Esophagus muscularis mucosa (tissue), 4 donors: ENCODE measurements at places on chromosomes 5 and 9. TPM values are rescaled to one million over a fixed set of nuclear protein-coding genes. Genes with fewer than 3 reads are reported as not detected.

FOXD4 gene
- 0.40 TPM for total RNA-seq

CDH9 gene
- total RNA-seq: 0.33 TPM

BHMT2 gene
- 105 TPM for total RNA-seq

FOXD4L4 gene
- total RNA-seq: not detected

GFPT2 gene
- total RNA-seq: 32.0 TPM

SLIT3 gene
- 41.1 TPM for total RNA-seq

DNA sequence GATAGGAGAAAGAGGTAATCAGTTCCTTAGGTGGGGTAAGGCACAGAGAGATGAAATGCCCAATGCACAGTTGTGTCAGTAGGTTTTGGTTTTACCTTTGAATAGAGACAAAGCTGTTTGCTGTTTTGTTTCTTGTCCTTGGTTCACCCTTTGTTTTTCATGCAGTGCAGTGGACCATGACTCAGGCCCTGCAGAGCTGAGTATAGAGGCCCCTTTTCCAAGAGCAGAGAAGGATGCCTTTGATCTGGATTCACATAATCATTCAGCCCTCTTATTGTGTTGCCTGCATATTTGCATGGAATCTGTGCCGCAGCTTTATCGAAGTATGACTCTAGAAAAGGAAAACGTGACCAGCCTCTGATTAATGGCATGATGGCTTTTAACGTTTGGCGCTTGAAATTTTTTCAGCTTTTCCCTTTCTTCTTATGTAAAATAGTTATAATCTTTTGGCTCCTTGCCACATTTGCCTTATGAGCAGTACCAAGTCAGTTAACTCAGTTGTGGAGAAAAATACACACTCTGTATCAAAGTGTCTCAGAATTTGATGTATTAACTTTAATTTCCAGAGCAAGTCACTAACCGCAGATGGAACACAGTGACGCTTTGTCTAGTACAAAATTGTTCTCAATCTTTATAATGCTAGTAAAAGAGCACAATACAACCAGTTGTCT is 197.6 kb downstream of the KDM4C start:
- DNase-seq: no peak

- DNase-seq: no peak
These were observed 15.9 kb downstream of the SPDL1 start for GRCh38 chr5:169599451-169599850.

DNA sequence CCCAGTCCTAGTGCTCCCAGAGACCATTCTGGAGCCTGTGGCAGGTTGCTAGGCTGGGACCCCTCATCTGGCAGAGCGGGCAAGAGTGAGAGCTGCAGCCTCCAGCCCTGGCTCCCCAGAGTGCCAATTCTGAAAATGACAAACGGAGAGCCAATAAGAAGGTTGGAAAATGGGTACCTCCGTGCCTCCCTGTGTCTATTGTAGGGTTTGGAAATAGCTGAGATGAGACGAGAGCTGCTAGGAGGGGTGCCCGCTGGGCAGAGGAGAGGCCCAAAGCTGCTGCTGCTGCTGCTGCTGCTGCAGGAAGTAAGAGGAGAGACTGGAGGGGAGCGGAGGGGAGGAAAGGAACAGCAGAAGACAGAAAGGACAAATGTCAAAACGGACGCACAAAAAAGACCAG is 36.0 kb upstream of the FUBP3 start:
- DNase-seq: no peak

DNA sequence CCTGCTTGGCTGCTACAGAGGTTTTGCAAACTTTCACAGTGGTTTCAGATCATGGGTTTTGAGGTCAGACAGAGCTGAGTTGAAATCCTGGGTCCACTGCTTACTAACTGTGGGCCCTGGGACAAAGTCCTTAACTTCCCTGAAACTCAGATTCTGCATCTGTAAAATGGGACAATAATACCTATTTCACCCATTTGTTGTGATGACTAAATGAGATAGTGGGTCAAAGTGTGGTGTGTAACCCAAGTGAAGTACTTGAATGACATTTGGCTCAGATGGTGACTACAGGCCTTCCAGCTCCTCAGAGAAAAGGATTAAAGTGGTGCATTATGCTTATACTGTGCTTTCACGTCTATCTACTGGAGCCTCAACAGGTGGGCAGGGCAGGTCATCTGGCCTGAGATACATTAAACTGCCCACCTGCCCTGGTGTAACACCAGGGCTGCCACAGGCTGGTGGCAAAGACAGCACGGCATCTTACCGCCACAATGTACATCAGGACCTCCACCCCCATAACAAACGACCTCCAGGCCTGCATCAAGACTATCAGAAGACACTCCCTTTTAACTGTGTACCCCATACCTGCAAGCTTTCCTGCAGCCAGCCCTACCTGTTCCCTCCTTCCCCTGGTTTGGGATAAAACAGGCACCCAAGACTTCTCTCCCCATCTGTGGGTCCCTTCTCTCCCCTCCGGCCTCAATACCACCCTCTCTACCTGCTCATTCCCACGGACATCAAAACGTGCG is 846 bp upstream of the TRAF1 start:
- no peak for DNase-seq

DNA sequence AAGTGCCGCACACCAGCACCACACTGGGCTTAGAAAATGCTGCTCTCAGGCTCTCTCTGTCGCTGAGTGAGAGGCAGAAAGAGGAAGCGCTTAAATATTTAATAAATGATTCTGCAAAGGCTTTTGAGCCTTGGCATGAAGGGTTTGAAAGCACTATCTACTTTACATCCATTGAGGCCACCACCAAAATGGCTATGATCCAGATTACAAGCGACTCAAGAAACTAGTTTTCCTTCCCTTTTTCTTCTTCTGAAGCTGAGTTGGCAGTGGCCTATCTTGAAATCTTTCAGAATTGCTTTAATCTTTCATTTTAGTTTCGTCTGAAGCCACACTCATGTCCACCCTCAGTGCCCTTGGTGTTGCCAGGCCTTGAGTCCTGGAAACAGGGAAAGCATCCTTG is 59.5 kb downstream of the EBF1 start:
- DNase-seq: no peak

- no peak for DNase-seq
These were observed 1057.0 kb upstream of the DMAC1 start for GRCh38 chr9:8856396-8857067.

GRCh38 chr5:109452661-109453060 is 42.9 kb upstream of the PJA2 start:
- DNase-seq: no peak

DNA sequence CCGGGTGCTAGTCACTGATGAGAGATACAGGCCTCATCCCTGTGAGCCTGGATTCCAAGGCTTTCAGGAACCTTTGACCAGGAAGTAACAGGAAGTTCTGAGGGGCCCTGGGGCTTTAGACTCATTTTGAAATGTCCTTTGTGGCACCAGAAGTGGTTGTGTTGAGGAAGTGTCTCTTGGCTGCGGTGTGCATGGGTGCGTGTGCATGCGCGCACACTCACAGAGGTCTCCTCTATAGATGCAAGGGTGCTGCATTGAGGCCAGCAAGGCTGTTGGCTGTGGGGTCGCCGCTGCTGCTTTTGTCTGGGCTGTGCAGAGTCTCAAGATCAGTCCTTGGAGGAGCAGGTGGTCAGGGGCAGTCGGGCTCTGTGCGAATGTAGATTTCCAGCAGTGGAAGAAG is 7.6 kb downstream of the RAB24 start:
- DNase-seq: no peak

GRCh38 chr9:95822015-95822414 is 53.5 kb upstream of the ERCC6L2 start:
- DNase-seq: no peak

DNA sequence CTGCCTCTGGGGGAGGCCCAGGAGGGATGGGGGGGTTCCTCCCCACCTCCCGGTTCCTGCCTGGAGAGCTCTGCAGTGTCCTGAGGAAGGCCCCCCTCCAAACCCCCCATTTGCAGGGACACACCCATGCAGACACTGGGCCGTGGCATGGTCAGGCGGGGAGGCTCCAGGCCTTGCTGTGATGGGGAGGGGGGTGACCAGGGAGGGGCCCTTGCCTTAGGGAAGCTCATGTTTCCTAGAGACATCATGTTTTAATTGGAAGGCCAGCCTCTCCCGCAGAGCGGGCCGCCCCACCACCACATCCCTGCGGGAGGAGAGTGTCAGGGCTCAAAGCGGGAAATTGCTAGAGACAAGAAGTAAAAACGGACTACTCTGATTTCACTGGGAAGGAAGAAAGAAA is 12.0 kb downstream of the PRRX2 start:
- no peak for DNase-seq

GRCh38 chr9:89430995-89431394 is 66.9 kb downstream of the SEMA4D start:
- no peak for DNase-seq

DNA sequence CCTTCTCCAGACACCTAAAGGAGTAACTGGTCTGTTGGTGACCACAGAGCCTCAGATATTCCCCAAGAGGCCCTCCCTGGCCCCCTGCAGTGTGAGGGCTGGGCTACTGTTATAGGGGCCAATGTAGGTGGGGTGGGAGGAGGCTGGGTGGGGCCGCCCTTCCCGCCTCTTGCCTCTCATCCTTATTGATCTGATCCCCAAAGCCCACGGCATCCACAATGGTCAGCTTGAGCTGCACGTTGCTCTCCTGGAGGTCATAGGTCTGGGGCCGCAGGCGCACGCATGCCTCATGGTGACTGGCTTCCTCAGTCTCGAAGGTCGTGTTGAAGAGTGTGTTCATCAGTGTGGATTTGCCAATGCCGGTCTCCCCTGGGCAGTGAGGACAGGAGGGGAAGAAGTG is 13.0 kb downstream of the SEPTIN8 start:
- DNase-seq: no peak

GRCh38 chr9:81468084-81468595 is 221.2 kb downstream of the TLE1 start:
- no peak for DNase-seq

DNA sequence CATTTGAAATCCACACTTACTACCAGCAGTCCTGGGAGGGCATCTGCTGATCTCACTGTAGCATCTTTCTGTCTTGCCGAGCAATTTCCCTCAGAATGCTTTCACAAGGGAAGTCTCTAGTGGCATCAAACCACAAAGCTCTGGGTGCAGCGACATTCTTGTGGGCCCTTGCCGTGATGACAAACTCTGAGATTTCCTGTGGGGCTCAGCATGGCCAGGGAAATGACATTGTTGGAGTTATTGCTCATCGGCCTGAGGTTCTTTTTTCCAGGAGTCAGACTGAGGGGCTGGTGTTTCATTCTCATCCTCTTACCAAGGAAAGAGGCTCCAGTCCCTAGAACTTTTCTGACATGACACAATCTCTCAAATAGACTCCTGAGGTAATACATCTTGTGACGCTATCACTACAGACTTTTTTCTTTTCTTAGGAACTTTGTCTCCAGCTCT is 51.4 kb downstream of the PFDN1 start:
- DNase-seq: no peak

GRCh38 chr5:41410737-41411136 is 99.7 kb downstream of the PLCXD3 start:
- DNase-seq: no peak
